NCI-H187 (cell line): ENCODE measurements at places on chromosomes 7 and 10.

DNA sequence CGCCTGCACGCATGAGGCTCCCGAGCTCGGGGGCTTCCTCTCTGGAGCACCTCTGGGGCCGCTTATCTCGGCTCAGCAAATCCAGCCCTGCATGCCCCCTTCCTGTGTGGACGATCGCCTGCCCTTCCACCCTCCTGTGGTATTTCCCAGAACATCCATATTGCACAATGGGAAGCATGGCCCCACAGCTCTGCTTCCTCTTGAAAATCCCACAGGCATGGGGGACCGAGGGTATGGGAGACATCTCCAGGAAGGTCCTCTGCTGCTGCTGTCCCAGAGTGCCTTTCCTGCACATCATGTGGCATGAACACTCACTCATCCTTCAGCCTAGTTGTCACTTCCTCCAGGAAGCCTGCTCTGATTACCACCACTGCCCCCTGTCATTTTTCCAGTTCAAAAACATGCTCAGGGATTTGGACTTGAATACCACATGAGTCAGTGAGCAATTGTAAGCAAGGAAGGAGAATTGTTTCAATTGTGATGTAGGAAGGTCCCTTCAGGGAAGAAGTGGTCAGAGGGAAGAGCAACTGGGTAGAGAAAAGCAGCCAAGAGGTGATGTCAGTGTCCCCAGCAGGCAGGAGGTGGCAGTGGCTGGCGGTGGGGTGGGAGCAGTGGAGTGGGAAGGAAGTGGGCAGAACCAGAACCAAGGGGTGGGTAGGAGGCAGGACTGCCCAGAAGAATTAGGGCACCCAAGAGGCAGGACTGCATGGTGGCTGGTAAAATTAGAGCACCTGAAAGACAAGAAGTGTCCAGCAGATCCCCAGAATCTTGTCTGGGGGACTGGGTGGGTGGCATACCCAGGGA lies 67.5 kb upstream of the ZMIZ1 start:
- no peak for DNase-seq

DNA sequence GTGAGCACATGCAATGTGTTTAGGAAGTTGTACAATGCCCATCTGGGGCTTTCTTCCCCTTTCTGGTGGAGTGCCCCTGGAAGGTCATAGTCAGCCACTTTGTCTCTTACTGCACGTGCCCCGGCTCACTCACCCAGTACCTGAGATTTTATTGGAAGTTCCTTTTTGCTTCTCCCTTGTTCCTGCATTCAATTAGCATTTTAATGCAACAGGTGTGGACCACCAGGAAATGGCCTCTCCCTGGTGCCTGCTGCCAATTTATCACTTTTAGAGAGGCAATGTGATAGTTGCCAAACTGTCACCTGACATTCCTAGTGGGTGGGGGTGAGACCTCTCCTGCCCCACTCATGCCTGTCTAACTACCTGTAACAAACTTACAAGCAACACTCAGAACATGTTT lies 293.4 kb upstream of the DKK1 start:
- no peak for DNase-seq

- no peak for DNase-seq
Measured at GRCh38 chr7:127997226-127997922, 33.9 kb downstream of the LRRC4 start.

- DNase-seq, result no peak
Measured at GRCh38 chr10:21487416-21488180, 37.9 kb downstream of the SKIDA1 start.

- no peak for DNase-seq
Measured at GRCh38 chr7:68461430-68461829, 1136.8 kb upstream of the AUTS2 start.

DNA sequence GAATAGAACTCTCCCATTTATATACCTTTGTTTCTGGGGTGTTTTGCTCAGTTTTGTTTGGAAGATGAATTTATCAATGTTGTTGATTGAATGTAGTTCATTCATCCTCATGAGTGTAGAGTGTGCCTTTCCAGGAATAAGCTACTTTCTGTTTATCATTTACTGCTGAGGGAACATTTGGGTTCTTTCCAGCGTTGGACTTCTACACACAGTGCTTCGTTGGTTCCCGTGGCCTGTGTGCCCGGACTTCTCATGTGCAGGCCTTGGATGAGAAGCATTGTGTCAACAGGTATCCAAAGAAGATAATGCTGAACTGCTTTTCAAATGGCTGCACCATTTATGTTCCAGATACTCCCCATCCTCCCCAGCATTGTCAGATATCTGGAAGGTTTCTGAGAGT lies 107.6 kb upstream of the TNS3 start:
- DNase-seq, result no peak

GRCh38 chr10:119461923-119462322 lies 80.6 kb downstream of the RGS10 start:
- DNase-seq, result no peak

GRCh38 chr10:63115732-63116383 lies 17.3 kb upstream of the NRBF2 start:
- DNase-seq, result no peak

DNA sequence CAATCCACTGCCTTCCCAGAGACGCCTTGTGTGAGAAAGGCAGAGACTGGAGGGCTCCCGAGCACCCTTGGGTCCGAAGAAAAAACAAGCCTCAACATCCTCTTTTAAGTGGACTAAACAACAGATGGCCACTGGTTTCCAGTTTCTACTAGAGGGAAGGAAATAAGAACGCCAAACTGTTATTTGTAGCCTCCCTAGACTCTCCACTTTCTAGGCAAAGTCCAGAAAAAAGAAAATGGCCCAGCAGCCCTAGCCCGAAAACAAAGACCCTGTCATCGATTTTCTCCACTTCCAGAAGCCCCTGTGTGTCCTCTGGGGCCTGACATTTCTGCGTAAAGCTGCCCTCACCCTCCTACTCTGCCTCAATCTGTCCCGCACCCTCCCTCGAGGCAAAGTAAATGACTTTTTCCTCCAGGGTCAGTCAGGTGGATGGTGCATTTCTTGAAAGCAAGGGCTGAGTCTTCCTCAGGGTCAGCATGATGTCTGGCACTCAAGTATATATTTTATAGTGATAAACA lies 6.0 kb downstream of the RGS10 start:
- DNase-seq, result no peak

DNA sequence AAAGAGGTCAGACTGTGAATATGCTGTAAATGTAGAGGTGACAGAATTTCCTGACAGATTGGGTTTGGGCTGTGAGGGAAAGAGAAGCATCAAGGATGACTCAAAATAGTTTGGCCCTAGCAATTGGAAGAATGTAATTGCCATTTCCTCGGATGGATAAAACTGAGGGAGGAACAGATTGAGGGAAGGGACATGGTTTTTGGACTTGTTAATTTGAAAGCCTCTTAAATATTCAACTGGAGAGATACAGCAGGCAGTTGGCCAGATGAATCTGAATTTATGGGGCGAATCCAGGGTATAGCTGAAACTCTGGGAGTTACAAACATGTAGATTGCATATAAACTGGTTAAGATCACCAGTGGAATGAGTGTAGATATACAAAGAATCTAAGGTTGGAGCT lies 3.4 kb downstream of the VPS50 start:
- DNase-seq, result no peak

DNA sequence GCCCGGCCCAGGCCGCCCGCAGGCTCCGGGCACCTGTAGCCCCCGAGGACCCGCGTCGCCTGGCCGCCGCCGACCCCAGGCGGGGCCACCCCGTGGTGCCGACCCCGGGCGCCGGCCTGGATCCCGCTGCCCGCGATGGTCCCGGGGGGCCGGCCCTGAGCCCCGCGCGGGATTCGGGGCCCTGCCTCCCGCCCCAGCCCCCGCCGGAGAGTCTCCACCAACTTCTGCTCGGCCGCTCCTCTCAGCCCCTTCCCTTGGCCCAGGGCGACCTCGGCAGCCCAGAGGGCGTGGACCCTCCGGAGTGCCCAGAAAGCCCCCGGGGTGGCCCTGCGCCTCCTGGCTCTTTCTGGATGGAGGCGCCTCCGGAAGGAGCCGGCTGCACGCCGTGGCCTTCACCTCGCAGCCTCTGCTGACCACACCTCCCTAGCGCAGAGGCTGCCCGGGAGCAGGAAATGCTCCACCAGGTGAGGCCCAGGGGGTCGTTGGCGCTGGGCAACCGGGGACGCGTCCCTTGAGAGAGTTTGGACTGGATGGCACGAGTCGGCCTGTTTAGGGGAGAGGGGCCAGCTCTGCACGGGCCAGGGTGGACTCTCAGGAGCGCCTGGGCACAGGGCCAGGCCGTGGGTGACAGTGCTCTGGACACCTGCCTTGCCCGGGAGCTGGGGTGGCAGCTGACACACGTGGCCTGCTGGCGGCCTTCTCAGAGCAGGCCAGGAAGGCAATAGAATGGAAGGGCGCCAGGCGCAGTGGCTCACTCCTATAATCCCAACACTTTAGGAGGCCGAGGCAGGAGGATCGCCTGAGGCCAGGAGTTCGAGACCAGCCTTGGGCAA lies 529 bp downstream of the ZNF853 start:
- DNase-seq, result no peak

- DNase-seq, result no peak
Measured at GRCh38 chr7:154425271-154425670, 373.1 kb downstream of the DPP6 start.

DNA sequence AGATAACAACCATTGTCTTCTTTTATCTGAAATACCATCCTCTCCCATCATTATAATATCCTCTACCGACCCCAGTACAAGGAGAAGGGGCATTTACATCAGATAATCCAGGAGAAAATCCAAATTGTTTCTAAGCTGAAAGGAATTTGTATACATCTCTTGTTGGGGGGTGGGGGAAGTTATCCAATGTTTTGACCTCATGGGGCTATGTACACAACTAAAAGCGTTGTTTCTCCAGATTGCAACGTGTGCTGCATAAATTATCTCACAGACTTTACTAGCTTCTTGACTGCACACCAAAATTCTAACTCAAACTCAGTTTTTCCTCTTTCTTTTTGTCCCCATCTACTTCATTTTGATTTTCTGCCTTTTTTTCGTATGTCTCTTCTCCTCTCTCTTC lies 156.7 kb downstream of the TWIST1 start:
- DNase-seq, result no peak

- no peak for DNase-seq
Measured at GRCh38 chr7:10913457-10913856, 60.2 kb upstream of the PHF14 start.

GRCh38 chr7:1951159-1951536 lies 281.1 kb downstream of the ELFN1 start:
- DNase-seq, result no peak

DNA sequence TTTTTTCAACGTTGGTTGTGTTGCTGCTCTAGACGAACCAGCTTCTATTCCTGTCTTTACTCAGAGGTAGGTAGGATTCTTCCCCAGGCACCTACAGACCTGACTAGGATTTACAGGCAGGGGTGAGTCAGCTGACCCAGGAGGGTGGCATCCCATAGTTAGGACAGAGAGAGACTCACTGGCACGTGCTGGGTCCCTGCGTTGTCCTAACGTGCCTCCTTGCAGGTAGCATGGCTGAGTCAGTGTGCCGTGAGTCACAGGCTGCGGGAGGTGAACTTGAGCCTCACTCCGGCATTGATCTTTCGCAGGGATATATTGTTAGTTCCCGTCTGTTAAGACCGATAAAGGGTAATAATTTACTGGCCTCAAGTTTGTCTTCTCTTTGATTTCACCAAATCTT lies 96.5 kb downstream of the PFKFB3 start:
- DNase-seq, result no peak

DNA sequence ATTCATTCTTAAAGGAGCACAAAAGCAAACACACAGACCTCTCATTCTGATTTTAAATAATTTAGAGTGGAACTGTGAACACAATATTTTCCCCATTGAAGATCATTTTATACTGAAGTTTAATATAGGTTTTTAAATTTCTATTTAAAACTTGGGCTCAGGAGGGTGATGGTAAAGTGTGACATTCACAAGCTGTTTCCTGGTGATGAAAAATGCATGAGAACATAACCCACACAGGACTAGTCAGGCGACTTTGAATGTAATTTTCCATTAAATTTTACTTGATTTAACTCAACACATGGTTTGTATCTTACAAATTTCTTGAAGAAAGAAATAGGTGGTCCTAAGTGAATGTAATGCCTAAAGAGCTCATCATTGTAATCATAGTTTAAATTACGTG lies 143.6 kb downstream of the CDK14 start:
- no peak for DNase-seq

DNA sequence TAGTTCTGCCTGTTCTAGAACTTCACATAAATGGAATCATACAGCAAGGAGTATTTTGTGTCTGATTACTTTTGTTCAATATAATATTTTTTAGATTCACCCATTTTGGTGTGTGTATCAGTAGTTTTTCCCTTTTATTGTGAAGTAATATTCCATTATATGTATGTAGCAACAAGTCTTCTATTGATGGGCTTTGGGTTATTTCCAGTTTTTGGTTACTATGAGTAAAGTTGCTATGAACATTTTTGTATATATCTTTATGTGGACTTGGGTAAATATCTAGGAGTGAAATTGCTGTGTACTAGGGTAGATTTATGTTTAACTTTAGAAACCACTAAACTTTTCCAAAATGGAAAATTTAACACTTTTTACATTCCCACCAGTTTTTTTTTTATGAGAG lies 35.7 kb downstream of the ADK start:
- no peak for DNase-seq

DNA sequence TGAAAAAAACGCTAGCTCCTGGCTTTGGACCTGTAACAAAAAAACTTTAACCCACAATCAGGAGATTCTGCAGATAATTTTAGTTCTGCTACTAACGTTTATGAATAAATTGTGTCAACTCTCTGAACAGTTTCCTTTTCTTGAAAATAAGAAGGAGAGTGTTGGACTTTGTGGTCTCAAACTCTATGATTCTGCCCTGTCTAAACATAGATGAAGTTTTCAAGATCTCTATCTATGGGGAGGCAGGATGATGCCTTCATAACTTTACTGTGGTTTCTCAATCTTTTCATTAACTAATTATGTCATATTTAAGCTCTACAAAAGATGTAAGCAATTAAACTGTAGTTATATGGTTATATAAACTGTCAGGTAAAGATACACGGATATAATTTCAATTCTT lies 162.0 kb downstream of the REEP3 start:
- no peak for DNase-seq

DNA sequence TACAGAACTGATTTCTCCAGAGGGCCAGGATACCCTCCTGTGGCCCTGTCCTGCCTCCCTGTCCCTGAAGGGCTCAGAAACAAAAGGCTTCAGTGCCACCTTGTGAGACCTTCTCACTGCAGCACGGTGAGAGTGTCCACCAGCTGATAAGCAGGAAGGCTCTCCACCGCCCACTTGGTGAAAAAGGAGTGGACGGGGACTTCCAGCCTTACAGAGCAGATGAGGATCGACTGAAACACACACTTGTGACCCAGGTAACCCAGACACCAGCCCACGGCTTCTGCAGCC lies 330.1 kb downstream of the GRID1 start:
- DNase-seq, result no peak

GRCh38 chr7:140541513-140542227 lies 62.4 kb upstream of the MKRN1 start:
- DNase-seq, result peak; percentile 90

DNA sequence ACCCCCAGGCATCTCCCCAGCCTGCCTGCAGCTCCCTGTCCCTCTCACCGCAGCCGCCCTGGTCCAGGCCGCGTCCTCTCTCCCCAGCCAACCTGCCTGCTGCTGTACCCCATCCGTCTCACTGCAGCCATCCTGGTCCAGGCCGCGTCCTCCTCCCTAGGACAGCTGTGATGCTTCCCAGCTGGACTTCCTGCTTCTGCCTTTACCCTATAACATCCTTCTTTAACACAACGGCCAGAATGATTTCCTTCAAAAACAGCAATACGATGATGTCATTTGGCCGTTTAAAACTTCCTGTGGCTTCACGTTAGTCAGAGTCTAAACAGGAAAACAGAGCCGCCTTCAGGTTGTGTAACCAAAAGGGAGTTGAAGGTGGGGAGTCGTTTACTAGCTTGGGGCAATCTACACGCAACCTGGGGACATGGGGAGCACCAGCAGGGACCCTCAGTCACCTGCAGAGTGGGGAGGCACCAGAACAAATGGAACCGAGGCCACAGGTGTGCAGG lies 32.2 kb upstream of the ZFAND2A start:
- DNase-seq, result no peak
